ENCODE measurements at places on chromosomes 4 and X.

- DNase-seq, result no peak
Observed at GRCh38 chr4:13059019-13059418, 425.1 kb downstream of the RAB28 start.

DNA sequence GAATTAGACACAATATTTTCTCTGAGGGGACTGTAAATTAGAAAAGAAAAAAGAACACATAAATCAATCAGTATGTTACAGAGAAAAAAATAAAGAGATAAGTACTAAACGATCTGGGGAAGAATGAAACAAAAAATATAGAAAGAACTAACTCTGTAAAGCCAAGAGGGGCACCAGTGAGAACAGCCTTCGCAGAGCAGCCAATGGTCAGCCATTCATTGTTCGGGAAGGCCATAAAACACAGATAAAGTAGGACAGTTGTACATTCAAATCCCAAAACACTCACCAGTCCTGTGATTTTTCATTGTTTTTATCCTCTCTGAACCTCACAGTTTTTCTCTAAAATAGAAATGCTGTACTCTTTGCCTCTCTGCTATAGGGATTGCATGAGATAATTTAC lies 127.9 kb downstream of the NEK1 start:
- peak; percentile 5 for DNase-seq

DNA sequence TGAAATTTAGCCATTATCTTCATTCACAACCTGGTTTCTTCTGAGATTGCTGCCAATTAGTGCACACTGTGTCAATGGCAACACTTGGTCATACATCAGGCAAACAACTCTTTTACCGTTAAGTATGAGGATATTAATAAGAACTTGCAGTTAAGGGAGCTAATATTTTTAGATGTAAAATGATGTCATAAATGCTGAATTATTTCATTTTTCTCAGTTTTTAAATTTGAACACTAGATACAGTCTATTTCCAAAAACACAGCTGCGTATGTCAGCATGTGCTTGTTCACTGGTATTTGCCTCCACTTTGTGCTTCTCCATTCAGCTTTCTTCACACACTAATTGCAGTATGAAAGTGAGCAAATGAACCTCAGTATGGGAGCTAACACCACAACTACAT lies 1.6 kb downstream of the KLHL13 start:
- no peak for DNase-seq

DNA sequence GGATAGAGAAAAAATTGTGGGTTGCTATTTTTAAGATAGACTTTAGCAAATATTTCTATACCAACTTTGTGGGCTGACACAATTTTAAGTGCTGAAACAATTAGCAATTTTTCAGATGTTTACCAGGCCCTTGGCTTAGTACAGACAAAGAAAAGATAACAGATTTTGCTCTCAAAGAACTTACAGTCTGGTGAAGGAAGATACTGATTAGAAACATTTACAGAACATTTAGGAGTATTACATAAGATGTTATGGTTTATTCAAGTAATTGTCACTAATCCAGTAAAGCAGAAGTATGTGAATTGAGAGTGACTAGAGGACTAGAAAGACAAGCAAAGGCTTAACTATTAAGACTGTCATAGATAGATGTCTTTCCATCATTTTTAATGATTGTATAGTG lies 35.3 kb upstream of the NDUFC1 start:
- no peak for DNase-seq

- no peak for DNase-seq
Observed at GRCh38 chr4:24137671-24138601, 248.1 kb upstream of the PPARGC1A start.

- DNase-seq, result no peak
Observed at GRCh38 chrX:106484233-106484632, 127.5 kb upstream of the RADX start.

- DNase-seq, result no peak
Observed at GRCh38 chrX:106718709-106719108, 7.8 kb upstream of the RNF128 start.

GRCh38 chrX:140918398-140919038 lies 83.9 kb upstream of the SPANXB1 start:
- peak; percentile 54 for DNase-seq

- DNase-seq, result peak; percentile 12
Observed at GRCh38 chrX:68059469-68059868, 373.8 kb downstream of the OPHN1 start.

- no peak for DNase-seq
Observed at GRCh38 chr4:101791182-101791558, 640 bp downstream of the BANK1 start.

DNA sequence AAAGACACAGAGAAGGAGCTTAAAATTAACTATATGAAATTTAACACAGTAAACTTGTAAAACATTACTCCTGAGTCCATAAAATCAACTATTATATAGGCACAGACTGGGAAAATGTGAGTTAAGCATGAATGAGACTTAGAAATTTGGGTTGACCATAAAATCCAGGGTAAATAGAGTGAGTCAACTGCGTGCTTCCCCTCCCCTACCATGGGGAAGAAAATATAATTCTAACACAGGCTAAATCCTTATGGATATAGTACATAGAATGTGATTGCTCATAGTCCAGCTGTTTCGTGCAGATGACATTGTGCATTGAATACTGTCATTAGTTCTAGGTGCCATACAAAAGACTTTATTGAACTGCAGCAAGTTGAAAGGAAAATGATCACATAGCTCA lies 42.2 kb downstream of the KLHL5 start:
- DNase-seq, result no peak

DNA sequence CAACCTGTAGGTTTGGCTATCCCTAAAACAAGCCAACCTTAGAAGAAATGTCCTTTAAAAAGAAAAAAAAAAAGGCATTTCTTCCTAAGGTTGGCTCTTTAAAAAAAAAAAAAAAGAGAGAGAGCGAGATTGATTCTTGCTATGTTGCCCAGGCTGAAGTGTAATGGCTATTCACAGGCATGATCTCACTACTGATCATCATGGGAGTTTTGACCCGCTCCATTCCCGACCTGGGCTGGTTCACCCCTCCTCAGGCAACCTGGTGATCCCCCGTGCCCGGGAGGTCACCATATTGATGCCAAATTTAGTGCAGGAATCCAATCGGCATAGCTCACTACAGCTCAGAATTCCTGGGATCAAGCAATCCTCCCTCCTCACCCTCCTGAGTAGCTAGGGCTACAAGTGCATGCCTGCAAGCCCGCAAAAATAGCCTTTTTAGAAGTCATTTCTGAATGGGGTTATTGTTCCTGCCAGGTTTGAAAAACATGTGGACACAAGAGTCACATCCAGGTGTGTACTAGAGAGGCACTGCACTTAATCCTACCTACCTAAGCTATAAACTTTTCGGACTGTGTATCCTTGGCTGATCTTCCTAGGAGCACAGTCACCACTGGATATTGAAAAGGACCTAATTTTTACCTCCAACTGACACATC lies 61.4 kb upstream of the ZCCHC13 start:
- DNase-seq, result no peak

GRCh38 chr4:40908297-40908696 lies 158.5 kb downstream of the NSUN7 start:
- DNase-seq, result no peak

- DNase-seq, result no peak
Observed at GRCh38 chr4:87624698-87625097, 16.4 kb downstream of the DSPP start.

- peak; percentile 20 for DNase-seq
Observed at GRCh38 chrX:136752796-136753195, 27.9 kb downstream of the ARHGEF6 start.

DNA sequence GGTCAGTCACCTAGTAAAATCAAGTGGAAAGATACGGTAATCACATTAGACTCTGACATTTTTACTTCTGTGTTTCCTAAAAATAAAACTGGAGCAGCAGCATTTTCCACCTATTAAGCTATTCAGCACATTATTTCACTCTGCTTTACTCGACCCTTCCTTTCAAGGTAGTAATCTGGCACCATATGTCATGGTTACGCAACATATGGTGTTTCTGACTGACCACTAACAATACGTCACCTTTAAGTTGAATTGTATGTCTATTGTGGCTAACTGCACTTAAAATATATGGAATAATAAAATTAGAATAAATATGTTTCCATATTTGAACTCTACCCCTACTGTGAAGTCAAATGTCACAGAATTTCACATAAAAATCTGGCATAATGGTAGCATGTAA lies 168.8 kb downstream of the CDS1 start:
- no peak for DNase-seq

DNA sequence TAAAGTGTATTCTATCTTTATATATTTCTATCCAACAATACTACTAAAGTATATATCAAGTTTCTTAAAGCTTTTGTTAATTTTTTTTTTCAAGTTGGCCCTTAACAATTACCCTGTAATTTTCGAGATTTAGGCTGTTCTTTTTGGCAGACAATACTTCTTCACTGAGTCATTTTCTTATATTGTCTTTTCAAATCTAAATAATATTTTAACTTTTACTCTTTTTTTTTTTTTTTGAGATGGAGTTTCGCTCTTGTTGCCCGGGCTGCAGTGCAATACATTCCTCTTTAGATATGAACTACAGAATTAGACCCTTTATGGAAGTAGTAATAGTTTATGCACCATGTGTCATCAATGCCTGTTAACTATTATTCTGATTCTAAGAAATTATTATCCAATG lies 120.7 kb downstream of the GLRA3 start:
- no peak for DNase-seq

DNA sequence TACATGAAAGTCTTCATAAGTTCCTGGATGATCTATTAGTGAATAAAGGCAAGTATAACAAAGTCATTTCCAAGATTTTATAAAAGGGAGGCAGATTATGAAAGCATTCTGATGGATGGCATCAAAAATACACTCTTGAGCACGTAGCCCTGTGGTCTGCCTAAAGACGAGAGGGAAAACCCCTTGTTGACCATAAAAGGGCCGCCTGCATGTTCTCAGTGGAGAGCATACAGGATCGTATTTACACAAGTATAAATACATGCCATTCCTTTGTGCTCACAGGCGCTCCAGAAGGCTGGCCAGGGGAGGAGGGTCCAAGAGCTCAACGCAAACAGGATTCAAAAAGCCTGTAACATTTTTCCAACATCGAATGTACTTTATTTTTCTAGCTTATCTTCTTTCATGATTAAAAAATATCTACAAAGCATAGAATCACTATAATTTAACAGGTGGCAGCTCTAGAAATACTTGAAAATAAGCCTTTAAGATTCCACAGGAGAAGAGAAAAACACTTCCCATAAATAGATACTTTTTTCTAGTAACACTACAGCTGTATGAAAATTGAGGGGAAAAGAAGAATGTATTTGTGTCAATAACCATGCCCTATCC lies 29.6 kb downstream of the PDGFC start:
- DNase-seq, result peak; percentile 95

DNA sequence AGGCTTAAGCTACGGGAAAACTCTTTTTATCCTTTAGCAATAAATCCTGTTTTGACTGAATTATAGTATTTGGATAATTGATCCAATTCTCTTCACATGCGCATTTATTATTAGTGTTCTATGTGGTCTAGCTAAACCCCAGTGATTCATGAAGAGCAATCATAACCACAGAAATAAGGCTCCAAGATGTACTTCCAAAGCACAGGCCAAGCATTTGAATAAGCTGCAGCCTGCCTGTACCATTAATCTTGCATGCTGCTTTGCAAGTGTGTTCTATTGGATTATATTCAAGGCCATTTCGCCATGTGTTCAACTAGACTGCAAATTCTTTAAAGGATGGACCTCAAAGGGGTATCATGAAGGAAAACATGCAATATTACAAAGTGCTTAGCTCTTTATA lies 385.2 kb upstream of the FAT1 start:
- DNase-seq, result peak; percentile 15

GRCh38 chrX:72306085-72306801 lies 529 bp upstream of the CITED1 start:
- DNase-seq, result no peak

- peak; percentile 98 for DNase-seq
Observed at GRCh38 chr4:122666527-122667245, 45.8 kb upstream of the IL21 start.

GRCh38 chr4:173013232-173013930 lies 155.2 kb upstream of the GALNT7 start:
- peak; percentile 36 for DNase-seq

DNA sequence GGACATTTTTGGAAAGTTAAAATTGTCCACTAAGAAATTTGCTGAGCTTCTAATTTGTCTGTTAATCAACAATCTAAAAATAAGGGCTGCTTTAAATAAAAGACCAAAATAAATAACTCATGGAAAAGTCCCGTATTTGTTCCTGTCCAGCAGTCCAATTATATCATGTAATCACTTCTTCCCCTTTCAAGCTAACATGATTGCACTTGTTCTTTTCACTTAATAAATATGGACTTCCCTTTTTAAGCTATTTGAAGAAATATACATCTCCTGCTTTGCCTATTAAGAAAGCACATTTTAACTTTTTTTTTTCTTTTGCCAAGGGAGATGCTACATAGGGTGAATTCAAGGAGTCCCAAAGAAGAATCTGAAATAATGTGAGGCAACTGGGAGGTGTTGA lies 55.6 kb upstream of the FRAS1 start:
- no peak for DNase-seq

DNA sequence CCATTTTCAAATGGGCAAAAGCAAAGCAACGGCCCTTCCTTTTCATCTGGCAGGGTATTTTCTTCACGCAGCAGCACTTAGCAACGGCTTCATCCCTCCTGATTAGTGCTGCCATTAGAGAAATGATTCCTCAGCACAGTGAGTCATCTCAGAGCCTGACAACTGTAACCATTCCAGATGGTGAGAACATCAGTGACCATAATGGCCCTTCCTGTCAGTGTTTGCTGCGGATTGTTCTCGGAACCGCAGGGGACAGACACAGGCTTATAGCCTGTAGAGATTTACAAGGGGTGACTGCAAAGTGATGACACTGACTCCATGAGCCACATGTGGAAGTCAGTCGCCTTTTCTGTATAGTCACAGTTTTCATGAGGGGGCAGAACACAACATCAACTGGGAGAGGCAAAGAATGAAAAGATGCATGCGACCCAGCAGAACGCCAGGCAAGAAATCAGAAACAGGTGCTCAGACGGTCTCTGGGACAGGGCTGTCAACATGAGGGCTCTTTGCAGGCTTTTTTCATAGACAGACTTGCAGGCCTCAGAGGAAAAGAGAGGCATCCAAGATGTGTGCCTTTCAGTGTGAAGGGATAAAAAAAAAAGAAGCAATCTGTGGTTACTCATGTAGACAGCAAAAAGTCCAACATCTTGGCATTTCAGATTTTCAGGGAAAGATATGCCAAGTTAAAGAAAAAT lies 69.9 kb upstream of the FBXW7 start:
- DNase-seq, result peak; percentile 86

DNA sequence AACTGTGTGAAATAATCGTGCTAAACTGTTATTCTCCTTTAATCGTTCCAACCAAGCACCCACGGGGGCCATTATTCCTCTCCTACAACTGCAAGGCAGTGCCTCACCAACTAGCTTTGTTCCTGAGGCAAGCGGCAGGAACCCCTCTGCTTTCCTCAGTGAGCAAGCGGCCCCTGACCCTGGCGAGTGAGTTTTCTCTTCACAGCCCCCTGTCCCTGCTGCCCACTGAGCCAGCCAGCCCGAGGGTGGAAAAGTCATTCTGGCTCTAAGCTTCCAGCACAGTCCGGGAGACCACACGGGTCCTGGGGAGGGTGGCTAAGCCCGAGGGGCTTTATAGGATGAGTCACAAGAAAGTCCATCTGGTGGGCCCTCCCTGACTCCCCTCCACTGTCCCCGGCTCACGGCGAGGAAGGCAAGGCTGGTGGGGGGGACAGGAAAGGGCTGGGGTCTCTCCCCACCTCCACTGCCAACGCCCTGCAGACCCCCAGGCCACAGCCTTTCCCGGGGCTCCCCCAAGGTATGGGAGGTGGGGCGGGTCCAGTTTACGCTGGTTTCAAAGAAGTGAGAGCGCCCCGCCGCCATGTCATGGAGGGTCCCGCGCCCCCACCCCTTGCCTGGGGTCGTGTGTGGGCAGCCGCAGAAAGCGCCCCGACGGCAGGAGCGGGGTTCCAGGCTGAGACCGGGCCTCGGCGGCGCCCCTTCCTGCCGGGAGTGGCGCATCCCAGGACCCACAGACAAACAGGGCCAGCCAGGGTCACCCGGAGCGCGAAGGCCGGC lies 45.0 kb downstream of the CPLX1 start:
- no peak for DNase-seq
